ENCODE measurements at places on chromosomes 16 and 17.

GRCh38 chr17:69802045-69802740, 272.8 kb upstream of the KCNJ16 start:
- no peak for DNase-seq

DNA sequence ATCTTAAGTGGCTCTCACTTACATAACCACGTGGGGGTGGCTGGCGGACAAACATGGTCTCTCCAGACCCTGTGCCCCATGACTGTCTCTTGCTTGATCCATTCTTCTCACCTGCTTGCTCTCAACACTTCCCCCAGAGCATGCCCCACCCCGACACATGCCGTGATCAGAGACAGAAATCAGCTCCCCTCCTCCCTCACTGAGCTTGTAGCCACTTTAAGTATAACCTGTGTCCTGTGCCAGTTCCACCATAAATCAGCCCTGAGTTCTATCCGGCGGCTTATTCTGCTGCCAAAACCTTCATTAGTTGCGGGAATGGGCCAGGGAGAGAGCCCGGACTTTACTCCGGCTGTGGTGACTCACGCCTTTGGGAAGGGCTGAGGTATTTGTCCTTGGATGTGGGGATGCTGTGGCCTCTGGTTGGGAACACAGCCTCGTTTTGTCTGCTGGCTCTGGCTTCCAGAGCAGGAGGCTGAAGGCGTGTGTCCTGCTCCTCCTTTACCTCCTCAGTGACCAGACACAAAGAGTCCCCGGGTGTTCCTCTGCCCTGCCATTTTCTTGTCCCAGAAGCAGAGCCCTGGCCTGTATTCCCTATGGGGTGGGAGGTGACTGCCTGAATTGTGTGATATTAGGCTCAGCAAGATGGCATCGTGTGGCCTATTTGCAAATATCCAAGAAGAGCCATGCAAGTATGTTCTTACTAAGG, 21.1 kb downstream of the ANKRD40 start:
- DNase-seq: no peak

DNA sequence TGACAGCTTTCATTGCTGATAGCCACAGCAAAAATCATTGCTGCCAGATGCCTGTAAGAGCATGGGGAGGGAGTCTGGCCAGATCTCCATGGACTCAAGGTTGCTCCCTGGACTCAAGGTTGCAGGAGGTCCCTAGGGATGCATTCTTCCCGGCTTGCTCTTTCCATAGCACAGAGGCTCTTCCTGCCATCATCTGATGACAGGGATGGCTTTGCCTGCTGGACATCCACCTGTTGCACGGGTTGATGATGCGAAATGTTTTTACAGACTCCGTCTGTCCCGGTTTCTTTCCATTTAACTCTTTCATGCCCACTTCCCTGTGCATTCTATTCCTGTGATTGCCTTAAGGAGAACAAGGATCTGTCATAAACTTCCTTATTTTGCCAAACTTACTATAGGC, 115.6 kb upstream of the HSBP1 start:
- no peak for DNase-seq

- DNase-seq: no peak
Observed at GRCh38 chr17:81342269-81343070, 47.4 kb upstream of the SLC38A10 start.

DNA sequence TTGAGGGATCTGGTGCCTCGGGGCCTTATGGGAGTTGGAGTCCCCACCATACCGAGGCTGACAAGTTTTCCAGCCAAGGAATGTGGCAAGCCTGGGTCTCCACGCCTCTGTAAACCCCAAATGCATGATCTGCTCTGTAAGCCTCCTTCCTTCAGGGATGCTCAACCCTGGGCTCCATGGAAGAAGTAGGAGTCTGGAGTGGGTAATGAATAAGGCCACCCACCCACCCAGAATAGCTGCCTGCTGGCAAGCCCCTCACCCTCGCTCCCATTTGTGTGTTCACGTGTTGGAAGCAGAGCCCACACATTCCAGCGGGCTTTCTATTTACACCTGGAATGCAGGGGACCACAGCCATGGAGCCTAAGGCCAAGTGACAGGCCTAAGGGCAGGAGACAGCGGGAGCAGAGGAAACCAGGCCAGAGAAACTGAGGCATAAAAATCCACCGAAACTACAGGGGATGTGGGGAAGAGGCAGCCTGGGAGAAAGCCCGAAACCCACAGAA, 4.4 kb downstream of the DLG4 start:
- DNase-seq: no peak

DNA sequence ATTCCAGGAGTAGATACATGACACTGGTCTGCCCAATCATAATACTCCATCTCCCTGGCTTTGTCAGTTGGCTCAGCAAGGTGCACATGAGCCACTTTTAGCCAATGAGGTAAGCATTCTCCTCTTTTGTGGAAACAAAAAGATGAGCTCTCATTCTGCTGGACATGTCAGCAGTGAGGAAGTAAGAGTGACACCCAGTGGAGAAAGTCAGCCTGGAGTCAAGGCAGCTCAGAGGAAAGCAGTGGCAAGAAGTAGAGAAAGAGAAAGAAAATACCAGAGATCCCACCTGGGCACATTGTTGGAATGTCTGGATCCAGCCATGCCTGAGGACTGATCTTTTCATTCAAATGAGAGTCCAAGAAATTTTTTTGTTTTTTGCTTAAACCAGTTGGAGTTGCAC, 496.9 kb upstream of the C16orf82 start:
- DNase-seq: no peak

DNA sequence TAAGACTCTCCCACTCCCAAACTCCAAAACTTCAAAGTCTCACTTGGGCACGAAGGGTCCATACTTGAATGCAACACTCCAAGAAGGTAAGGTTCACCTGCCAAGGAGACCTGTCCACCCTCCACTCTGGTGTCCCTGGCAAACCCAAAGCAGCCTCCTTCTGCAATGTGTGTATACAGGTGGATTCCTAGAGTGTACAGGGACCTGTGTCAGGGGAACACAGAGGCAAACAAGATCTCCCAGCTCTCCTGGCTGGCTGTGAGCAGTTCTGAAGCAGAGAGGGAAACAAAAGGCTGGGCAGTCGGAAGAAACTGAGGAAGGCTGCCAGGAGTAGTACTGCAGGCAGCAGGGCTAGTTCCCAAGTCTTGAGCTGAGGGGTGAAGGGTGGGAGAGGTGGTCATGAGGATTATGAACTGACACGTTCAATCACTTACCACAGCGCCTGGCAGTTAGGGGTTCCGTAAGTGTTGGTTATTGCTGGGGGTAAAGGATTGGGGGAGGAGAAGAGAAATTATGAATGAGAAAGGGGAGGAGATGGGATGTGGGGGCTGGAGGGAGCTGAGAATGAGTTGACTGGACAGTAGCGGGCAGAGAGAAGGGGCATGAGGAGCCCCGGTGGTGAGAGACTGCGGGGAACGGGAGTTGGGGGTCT, 795 bp downstream of the KCTD13 start:
- DNase-seq: no peak

GRCh38 chr16:85710732-85711131, 22.0 kb upstream of the GINS2 start:
- DNase-seq: no peak

GRCh38 chr16:72785886-72786285, 262.0 kb downstream of the ZFHX3 start:
- DNase-seq: no peak

DNA sequence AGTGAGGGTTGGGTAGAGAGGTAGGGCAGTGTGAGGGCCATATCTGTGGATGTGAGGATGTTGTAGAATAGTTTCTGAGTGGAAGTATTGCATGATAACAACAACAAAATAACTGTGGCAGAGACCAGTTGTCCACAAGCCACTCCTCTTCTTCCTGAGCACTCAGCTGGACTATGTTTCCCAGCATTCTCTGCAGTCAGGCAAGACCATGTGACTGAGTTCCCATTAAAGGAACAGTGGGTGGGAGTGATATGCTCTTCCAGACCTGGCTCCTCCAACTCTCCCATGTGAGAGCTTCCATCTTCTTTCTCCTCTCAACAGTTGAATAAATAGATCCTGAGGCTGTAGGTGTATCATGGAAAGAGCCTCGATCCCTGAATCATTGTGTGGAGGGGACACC, 272.4 kb downstream of the CBLN1 start:
- DNase-seq: no peak

DNA sequence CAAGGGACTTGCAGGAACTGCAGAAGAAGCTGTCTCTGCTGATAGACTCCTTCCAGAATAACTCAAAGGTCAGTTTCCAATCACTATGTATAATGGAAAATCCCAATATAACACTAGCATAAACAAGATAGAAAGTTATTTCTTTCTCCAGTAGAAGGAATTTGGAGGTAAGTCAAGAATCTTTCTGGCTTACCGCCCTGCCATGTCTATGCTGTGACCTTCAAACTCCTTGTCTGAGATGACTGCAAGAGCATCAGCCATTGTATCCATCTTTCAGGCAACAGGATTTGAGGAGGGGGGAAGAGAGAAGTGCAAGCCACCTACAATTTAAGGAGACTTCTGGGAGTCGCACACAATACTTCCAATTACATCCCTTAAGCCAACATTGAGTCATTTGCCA, 2.7 kb downstream of the LDAF1 start:
- no peak for DNase-seq

- no peak for DNase-seq
Observed at GRCh38 chr17:80511222-80512180, 33.1 kb upstream of the RPTOR start.

GRCh38 chr17:63173903-63174302, 207.9 kb downstream of the TANC2 start:
- DNase-seq: no peak

DNA sequence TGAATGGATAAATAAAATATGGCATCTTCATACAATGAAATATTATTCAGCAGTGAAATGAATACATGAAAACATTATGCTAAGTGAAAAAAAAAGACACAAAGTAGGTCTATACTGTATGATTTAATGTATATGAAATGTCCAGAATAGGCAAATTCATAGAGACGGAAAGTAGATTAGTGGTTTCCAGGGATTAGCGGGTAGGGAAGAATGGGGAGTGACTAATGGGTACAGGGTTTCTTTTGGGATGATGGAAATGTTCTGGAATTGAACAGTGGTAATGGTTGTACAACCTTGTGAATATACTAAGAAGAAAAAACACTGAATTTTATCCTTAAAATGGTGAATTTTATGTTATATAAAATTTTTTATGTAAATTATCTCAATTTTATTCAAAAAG, 8.5 kb upstream of the MYCBPAP start:
- DNase-seq: no peak

DNA sequence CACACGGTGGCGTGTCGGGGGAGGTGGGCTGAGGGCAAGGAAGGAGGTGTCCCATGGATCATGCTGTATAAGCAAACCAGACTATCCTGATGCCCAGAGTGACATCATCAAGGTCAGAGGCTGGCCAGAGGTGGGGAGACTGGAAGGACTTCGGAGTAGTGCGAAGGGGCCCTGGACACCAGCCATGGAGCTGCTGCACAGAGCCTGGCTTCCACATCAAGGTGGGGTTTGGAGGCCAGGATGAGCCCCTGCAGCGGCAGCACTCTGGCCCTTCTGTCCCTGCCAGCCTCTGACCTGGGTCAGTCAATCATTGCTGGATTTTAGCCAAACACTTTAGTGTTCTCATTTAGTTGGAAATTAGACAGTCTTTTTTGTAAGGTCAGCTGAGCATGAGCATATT, 34.8 kb downstream of the MED13 start:
- DNase-seq: no peak

DNA sequence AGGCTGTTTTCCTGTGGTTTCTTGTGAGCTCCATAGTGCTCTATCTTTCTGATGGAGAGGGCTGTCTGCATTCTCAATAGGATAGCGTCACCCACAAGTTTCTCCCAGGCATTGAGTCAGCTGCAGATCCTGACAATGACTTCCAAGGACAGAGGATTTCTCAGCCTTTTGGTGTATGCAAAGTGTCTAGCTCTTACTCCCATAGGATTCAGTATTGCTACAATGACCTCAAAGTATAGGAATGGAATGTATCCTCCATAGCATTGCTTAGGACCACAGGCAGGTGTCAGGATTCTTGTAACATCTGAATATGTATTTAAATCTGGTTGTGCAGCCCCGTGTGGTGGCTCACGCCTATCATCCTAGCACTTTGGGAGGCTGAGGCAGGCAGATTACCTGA, 32.3 kb downstream of the SMIM36 start:
- DNase-seq: no peak

GRCh38 chr16:84255050-84255810, 15.4 kb upstream of the KCNG4 start:
- DNase-seq: no peak

GRCh38 chr17:77568540-77568939, 390.0 kb upstream of the TNRC6C start:
- no peak for DNase-seq

DNA sequence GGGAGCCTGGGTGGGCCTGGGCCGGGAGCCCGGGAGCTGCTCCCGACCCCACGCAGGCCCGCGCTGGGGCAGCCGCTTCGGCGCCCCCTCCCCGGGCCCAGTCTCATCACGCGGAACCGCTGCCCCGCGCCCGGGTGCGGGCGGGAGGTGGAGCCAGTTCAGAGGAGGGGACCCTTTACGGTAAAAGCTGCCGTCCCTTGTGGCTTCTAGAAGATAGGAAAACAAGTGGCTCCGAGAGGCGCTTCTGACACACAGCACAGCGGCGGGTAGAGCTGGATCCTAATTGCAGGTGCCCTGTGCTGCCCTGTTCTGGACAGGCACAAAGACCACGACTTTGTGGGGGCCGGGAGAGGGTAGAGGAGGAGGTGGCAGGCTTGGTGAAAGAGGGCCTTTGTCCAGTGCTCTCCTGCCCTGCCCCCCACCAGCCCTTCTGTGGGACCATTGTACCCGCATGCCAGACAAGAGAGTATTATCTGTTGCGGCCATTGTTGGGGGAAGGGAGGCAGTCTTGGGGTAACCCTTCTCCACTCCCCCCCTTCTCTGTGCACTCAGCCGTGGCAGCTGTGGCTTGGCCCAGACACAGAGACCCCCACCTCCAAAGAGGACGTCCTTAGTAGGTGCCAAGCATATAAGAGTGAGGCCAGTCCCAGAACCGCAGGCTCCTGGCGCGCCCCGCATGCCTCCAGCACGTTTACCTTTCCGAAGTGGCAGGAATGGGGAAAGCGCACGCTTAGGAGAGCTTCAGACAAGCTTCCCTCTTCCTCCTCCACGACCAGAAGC, 736 bp downstream of the CNP start:
- no peak for DNase-seq

DNA sequence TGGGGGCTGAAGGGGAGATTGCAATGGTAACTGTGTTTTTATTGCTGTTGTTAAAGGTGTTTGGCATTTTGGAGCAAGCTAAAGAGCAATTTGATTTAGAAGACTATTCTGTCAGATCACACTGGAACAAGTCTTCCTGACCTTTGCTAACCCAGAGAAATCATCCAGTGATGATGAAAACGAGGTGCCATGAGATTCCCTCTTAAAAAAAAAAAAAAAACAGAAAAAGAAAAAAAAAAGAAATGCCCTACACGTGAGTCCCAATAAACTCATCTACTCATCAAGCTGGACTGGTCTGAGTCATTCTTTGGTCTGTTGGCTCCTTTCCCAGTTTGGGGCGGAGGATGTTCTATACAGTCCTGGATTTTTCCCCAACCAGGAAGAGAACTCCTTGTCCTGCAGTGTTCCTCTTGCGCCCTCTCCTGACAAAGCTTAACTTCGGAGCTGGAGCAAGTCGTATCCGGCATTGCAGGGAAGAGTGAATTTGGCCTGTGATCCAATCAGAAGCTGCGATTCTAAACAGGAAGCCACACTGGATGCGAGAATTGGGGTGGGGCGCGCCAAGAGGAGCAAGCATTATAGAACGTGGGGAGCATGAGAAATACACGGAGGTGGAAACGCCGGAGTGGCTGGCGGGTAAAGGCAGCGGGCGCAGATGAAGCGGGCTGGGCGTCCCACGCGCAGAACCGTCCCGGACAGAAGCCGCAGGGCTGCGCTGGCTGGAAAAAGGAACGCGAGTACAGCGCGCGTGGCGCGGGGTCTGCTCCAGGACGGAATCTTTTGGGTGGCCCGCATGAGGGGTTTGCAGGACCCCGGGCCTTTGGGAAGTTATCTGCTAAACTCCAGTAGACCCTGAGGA, 22.4 kb upstream of the CRYM start:
- DNase-seq: peak; percentile 15

- no peak for DNase-seq
Observed at GRCh38 chr17:36977066-36977465, 28.3 kb downstream of the AATF start.
